ENCODE measurements at places on chromosomes 12 and 14.

GRCh38 chr14:49905989-49906388 lies 13.1 kb downstream of the ARF6 start:
- no peak for DNase-seq

DNA sequence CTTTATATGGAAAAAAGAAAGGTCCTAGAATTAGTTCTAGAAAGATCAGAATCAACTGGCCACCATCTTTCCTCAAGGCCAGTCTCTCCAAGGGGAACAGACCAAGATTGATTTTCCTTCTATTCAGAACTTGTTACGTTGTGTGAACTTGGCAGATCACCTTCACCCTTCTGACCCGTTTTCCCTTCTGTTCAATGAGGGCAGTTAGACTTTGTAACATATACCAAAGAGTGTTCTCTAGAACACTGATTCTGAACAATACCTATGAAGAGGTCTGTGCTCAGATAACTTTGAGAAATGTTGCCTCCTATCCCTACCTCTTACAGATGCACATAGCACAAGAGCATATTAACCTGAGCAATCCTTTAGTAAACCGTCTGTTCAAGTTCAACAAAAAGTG lies 10.6 kb upstream of the PCK2 start:
- DNase-seq: no peak

- DNase-seq: no peak
Measured at GRCh38 chr14:83780321-83780720, 1749.6 kb upstream of the FLRT2 start.

DNA sequence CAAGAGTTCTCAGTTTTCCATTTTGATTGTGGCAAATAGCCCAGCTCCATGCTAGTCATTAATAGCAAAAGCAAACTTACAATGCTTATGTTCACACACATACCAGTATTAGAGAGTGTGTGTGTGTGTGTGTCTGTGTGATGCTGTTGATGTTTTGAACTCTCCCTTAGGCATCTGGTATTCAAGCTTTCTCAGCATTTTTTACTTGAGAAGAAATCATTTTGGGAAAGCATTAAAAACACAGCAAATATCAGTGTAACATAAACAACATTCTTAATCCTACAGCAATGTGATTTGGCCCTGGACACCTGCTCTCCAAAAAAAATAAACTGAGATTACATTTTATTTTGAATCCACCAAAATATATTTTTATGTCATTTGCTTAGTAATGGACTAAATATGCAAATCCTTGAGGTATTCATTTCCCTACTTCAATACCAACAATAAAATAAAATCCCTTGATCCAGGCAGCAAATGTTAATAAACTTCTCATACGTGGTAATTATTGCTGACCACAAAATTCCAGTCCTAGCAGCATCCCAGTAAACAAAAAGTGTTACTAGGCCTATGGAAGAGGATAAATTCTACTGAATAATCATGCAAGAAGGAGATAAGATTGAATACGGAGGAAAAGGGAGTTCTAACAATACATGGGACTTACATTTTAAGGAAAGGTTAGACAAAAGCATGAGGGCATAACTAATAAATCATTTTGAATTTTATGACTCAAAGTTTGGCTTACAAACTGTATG lies 249.5 kb upstream of the CLEC14A start:
- no peak for DNase-seq

DNA sequence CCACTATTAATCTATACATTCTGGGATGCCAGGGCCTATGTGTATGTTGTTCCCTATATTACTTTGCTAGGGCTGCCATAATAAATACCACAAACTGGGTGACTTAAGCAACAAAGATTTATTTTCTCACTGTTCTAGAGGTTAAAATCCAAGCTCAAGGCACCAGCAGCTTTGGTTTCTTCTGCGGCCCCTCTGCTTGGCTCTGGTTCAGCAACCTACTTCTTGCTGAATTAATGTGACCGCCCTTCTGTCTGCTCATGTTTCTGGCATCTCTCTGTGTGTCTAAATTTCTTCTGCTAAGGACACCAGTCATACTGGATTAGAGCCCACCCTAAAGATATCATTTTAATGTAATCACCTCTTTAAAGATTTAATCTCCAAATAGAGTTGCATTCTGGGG lies 84.7 kb downstream of the ZNF664 start:
- no peak for DNase-seq

GRCh38 chr12:109016978-109017377 lies 3.9 kb downstream of the SVOP start:
- no peak for DNase-seq

DNA sequence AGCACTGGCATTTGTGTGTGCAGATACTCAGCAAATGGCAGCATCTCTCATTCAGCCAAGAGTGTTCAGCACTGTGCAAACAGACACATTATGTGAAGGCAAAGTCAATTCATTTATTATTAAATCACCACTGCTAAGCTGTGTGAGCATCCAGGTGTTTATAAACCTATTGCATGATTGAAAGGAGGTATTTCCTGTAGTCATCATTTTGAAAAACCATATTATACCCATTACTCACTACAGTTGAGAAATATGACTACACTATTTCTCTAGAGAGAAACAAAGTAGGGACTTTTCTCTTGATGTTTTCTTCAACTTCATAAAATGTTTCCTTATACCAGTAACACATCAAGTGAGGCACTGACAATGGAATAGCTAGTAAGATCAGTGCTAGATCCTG lies 13.7 kb downstream of the SPX start:
- no peak for DNase-seq

DNA sequence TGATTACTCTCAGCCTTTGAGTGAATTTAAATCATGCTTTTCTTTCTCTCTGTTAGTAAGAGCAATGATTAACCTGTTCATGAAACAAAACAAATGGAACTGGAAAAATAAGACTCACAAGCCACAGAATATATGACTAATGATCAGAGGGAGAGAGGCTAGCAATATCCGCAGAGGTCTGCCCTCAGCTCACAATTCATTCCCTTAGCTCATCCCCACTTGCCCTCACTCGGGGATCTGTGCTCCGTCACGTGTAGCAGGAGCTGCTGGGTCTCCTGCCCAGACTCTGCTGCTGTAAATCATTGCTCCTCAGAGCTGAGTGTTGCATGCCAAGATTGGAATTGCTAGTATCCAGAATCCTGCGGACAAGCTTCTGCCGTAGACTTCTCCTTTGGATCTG lies 53.1 kb upstream of the GNG2 start:
- no peak for DNase-seq

DNA sequence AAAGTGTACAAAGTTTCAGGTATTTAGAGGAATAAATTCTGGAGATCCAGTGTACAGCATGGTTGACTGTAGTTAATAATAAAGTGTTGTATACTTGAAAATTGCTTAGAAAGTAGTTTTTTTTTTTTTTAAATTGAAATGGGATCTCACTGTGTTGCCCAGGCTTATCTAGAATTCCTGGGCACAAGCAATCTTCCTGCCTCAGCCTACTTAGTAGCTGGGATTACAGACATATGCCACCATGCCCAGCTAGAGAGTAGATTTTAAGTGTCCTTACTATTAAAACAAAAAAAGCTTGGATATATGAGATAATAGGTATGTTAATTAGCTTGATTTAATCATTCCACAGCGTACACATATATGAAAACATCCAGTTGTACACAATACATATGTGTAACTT lies 27.7 kb downstream of the FUT8 start:
- no peak for DNase-seq

GRCh38 chr12:91267039-91267438 lies 84.4 kb upstream of the DCN start:
- no peak for DNase-seq

- no peak for DNase-seq
Measured at GRCh38 chr12:58528271-58528670, 392.0 kb downstream of the LRIG3 start.

DNA sequence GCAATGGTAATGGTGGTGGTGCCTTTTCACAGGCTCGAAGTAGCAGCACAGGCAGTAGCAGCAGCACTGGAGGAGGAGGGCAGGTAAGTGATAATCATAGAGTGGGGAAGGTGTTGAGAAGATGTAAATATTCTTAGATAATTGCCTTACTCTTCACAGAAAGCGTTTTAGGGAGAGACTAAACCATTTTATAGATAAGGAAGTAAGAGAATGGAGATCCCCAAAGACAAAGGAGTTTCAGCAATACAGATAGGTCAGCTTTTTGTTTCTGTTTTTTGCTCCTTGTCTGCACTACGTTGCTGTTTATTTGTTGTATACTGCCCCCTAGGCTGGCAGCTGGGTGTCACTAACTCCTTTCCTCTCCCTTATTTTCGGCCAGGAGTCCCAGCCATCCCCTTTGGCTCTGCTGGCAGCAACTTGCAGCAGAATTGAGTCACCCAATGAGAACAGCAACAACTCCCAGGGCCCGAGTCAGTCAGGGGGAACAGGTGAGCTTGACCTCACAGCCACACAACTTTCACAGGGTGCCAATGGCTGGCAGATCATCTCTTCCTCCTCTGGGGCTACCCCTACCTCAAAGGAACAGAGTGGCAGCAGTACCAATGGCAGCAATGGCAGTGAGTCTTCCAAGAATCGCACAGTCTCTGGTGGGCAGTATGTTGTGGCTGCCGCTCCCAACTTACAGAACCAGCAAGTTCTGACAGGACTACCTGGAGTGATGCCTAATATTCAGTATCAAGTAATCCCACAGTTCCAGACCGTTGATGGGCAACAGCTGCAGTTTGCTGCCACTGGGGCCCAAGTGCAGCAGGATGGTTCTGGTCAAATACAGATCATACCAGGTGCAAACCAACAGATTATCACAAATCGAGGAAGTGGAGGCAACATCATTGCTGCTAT lies 2.0 kb downstream of the SP1 start:
- no peak for DNase-seq

- no peak for DNase-seq
Measured at GRCh38 chr12:22551624-22552023, 7.3 kb upstream of the C2CD5 start.

GRCh38 chr12:27000961-27001360 lies 13.2 kb downstream of the TM7SF3 start:
- no peak for DNase-seq

GRCh38 chr12:95699579-95699978 lies 91.0 kb downstream of the NTN4 start:
- no peak for DNase-seq

GRCh38 chr12:109241936-109242335 lies 67.1 kb downstream of the FOXN4 start:
- DNase-seq: no peak

GRCh38 chr14:23284654-23285529 lies 1.0 kb downstream of the HOMEZ start:
- DNase-seq: no peak

- DNase-seq: no peak
Measured at GRCh38 chr14:24204163-24205146, 1.0 kb upstream of the TSSK4 start.

GRCh38 chr12:86256163-86256562 lies at the start of gene MGAT4C:
MGAT4C (minus strand) TSS chr12:86256391.
- DNase-seq: no peak

DNA sequence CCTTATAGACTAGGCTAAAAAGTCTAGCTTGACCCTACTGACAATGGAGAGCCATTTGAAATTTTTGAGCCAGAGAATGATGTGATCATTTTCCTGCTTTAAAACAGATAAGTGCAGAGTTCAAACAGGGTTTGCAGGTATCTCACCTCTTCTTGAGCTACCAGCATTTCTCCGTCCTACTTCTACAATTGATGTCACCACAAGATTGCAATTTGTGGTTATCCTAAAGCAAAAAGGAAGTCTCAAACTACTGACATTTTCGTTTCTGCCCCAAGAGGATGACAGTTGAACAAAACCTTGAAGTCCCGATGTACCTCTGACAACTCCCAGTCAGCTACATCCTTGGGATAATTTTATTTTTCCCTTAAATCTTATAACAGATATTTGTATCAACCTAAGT lies 86.7 kb downstream of the PTGER2 start:
- DNase-seq: no peak

DNA sequence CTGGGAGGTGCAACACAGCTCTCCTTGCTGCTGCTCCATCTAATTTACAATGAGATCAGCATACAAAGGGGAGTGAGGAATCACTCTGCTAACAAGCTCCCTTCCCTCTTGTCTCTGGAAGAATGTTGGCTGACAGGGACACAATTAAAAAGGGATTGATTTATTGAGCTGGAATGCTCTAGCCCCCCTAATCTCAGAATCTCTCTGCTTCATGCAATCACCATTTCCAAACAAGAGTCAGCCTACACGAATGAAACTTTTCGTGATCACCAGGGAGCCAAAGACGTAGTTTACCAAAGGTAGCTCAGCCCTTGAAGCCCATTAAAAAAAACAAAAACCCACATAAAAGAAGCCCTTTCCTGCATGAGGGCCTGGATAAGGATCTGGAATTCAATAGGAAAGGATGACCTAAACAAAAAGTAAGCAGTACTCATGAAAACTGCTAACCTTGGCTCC lies 223.8 kb downstream of the C12orf75 start:
- no peak for DNase-seq

GRCh38 chr12:89544681-89545184 lies 18.9 kb upstream of the POC1B start:
- no peak for DNase-seq

- no peak for DNase-seq
Measured at GRCh38 chr14:30085943-30086342, 158.3 kb upstream of the PRKD1 start.

- no peak for DNase-seq
Measured at GRCh38 chr12:69513297-69513696, 43.1 kb downstream of the FRS2 start.

- no peak for DNase-seq
Measured at GRCh38 chr12:47317175-47317915, 237.6 kb upstream of the AMIGO2 start.

DNA sequence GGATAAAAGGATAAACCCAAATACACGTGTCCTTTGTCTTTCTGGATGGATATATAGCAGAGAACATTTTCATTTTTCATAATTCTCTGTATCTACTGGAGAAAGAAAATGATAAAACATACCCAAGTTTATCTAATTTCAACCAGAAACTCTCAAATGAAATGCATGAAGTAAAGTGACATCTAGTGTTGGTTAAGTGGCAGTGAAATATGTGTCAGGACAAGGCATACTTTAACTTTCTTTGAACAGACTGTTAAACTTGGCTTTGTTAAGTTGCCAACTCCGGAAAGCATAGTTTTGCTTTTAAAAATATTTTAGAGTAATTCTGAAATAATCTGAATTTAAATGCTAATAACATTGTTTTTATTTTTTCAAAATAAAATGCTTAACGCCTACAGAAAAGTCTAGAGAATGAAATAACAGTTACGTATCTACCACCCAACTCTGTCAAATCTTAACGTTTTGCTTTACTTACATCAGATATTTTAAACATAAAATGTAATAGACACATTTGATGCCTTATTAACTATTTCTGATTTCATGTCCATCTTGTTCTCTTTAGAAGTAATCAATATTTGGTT lies 25.2 kb upstream of the NTN4 start:
- DNase-seq: no peak

GRCh38 chr14:72419226-72419775 lies 474.6 kb downstream of the DPF3 start:
- DNase-seq: no peak

GRCh38 chr14:42149609-42150261 lies 543.1 kb downstream of the LRFN5 start:
- no peak for DNase-seq

GRCh38 chr14:64549016-64549415 lies 745 bp upstream of the PPP1R36 start:
- DNase-seq: no peak

GRCh38 chr14:104118006-104118844 lies 20.2 kb upstream of the KIF26A start:
- DNase-seq: no peak

- no peak for DNase-seq
Measured at GRCh38 chr12:96335270-96335669, 65.0 kb downstream of the CDK17 start.

- DNase-seq: peak; percentile 18
Measured at GRCh38 chr14:91078095-91078737, 17.8 kb upstream of the RPS6KA5 start.

- DNase-seq: no peak
Measured at GRCh38 chr14:96844857-96845570, 47.8 kb downstream of the VRK1 start.

- no peak for DNase-seq
Measured at GRCh38 chr12:64653123-64653522, 42.8 kb downstream of the RASSF3 start.

Data from GM12891 (cell line).